Activated B cell treated with CpG ODN at 0.5 μM for 24 hours (primary cell): ENCODE measurements at places on chromosomes 6 and 20. TPM values are rescaled to one million over a fixed set of nuclear protein-coding genes. Genes with fewer than 3 reads are reported as not detected.

Gene HDGFL1
- not detected in 2 replicates for total RNA-seq

Gene NRSN1
- not detected in 2 replicates for total RNA-seq

Gene MTFR2
- 2.5 and 3.5 TPM in 2 replicates for total RNA-seq

Gene SNAI1
- 0.61 and 0.67 TPM in 2 replicates for total RNA-seq

Gene SLC26A8
- total RNA-seq, result not detected in 2 replicates

Gene ARFGEF3
- 0.02 TPM in 2 replicates for total RNA-seq

Gene CCHCR1
- 32.3 and 37.6 TPM in 2 replicates for total RNA-seq

Gene OPRL1
- total RNA-seq, result 1.3 and 1.4 TPM in 2 replicates

Gene ANGPT4
- total RNA-seq, result not detected in 2 replicates
